ENCODE measurements at places on chromosomes 1 and 21.

GRCh38 chr1:212002536-212002935 lies 32.8 kb downstream of the INTS7 start:
- no peak for DNase-seq

GRCh38 chr1:240635466-240636256 lies 23.7 kb upstream of the GREM2 start:
- no peak for DNase-seq

DNA sequence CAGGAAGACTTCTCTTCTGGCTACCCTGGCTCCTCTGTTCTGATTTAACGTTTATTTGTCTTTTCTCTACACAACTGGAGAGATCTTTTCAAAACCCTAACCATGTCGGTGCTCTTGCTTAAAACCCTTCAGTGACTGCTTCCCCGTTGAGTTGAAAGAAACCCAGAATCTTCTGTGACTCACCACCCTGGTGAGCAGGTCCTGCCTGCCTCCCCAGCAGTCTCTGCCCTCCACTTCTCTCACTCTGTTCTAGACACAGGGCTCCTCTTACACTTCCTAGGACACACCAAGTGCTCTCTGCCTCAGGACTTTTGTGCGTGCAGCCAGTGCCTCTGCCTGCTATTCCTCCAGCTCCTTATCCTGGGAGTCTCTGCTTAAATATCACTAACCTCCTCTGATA lies 131.4 kb downstream of the IER5 start:
- DNase-seq, result no peak

GRCh38 chr1:21901473-21901847 lies 35.6 kb downstream of the HSPG2 start:
- no peak for DNase-seq

DNA sequence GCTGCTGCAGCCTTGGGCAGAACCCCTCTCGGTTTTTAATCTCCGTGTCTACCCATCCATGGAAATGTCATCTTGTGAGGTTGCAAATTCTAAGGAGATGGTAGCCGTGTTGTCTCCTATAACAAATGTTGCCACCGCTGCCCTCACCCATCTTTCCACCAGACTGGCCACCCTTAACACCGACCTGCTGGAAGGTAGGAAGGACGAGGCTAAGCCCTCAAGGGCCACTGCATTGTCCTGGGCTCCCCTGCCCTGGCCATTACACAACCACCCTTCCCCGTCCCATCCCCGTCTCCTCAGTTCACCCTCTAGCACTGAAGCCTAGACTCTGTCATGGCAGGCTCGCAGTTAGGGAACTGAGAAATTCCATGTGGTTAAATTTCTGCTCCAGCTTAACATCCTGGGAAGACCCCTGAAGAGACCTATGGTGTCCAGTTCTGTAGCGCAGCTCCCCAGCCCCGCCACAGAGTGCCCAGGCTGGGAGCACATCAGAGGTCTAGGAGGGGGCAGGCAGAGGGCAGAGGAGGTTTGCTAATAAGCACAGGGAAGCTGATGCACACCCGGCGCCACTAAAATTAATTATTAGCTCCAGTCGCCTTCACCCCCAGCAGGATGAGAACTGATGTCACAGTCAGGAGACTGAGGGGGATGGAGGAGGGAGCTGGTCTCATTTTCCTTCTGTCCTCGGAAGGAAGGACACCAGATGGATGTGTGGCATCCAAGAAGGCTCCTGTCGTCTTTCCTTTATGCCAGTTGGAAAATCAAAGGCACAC lies 38.3 kb downstream of the STUM start:
- no peak for DNase-seq

GRCh38 chr1:39849203-39849602 lies 34.1 kb downstream of the TRIT1 start:
- no peak for DNase-seq

DNA sequence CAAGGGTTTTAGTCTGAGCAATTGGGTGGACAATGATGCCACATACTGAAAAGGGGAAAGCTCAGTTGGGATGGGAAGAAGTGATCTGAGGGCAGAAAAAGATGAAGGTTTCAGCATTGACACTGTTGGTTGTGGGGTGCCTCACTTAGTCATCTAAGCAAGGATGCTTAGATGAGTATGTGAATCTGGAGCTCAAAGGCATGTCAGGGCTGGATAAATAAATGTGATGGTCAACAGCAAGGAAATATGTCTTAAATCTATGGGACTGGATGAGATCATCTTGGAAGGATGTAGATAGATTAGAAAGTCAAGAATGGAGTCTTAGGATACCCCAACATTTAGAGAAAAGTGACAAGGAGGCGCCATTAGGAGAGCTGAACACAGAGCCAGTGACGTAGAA lies 114.6 kb downstream of the ZBTB18 start:
- DNase-seq, result no peak

DNA sequence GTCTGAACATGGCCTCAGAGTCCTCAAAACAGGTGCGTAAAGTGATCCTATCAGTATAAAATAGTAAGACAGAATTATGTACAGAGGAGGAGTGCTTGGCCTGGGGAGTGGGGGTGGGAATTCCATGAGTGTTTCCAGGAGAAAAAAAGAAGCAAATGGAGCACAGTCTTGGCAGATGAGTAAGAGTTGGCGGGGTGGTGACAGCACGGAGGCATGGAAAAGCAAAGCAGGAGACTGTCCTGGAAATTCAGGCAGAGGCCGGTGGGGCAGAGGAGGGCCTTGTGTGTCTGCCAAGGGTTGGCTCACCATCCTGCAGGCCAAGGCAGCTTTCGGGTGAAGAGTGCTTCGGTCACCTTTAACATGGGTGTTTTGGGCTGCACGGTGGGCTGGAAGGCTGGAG lies 63.4 kb downstream of the OPTC start:
- DNase-seq, result no peak

DNA sequence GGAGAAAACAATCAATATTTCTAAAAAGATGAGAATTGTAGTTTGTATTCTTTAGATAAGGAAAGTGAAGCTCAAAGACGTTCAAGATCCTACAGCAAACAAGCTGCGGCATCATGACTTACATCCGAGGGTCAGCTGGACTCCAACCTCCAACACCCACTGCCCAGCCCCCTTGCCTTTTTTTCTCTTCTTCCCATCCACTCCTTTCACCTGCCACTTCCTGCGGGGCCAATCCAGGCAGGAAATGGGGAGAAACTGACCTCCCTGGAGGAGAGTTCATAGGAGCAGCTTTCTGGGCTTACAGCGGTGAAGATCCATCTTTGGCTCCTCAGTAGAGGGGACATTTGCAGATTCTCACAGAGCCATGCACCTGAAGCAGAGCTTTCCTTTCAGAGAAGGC lies 361.5 kb downstream of the PTPRU start:
- no peak for DNase-seq

DNA sequence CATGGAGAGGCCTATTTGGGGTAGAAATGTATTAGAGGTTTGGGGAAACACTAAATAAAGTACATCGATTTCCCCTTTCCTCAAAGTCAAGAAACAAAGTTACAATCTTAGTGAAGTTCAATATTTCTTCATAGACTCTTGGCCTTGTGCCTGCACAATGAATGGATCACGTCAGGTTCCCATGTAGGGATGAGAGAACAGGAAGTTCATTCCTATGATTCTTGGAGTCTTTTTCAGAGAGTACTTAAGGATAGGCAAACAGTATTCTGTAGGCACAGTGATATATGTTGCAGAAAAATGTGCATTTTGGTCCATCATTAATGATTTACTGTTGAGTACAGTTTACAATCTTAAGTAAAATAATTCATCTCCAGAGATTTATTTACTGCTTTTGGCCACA lies 275.5 kb downstream of the RGS7 start:
- DNase-seq, result no peak

GRCh38 chr1:41319106-41319755 lies 42.0 kb upstream of the FOXO6 start:
- no peak for DNase-seq

DNA sequence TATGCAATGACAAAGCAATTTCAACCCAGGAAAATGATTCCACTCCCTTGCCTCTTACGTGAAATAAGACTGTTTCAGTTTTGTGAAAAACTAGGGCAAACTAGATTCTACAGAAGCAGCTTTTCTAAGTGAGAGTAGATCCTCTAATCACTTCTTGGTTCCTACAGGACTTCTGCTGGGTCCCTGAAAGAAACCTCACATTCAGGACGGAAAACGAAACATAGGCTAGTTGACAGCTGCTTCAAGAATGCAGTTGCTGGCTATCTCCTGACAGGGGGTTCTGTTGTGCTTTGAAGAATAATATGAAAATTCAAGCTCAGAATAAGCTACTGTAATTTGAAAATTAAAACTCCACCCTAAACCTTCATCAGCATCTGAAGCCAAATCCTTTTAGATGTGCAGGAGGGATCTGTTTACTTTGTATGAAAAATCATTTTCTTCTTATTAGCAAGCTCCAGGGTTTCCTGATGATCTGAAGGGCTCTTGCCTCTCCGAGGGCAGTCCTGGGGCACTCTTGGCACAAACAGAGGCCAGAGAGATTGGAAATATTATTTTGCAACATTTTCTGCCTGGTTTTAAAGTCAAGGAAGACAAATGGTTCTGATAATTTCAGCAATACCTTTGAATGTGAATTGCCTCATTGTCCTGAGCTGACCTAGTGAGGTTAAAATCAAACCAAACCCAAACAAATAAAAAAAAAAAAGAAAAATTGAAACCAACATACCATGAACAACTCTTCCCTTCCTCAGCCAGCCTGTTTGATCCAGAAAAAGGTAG lies 55.0 kb downstream of the NTMT2 start:
- no peak for DNase-seq

DNA sequence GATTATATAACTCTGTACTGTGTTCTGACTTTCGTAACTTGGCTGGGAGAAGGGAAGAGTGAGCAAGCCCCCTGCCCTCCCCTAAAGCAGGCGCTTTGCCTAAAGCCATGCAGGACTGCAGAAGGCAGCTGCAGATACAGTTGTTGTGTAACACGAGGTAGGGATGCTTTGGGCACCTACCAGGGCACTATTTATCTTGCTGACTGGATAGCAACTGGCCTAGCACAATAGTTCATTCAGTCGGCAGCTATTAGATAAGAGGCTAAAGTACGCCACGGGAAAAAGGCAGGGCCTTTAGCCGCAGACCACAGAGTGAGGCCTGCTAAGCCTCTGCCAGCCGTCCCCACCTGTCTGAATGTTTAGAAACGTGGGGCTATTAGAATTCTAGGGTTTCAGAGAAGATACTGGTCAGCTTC lies 80.9 kb downstream of the TTC3 start:
- no peak for DNase-seq

- no peak for DNase-seq
Measured at GRCh38 chr1:156775799-156776198, 8.5 kb downstream of the PRCC start.

DNA sequence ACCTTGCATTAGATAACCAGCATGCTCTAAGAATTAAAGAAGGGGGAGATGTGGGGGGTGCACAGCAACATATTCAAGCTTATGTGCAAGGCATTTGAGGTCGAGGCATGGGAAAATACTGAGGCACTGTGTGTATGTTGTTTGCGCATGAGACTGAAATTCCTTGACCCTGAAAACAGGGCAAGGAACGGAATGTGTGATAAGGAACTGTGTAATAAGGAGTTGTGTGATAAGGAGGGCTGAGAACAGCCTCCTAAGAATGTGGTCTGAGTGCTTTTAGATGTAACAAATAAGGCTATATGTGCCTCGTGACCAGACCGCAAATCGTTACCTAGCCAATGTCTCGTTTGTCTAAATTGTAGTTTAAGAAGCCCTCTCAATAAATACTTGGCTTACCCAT lies 26.5 kb upstream of the ITLN1 start:
- no peak for DNase-seq

- no peak for DNase-seq
Measured at GRCh38 chr1:52944566-52944965, 17.5 kb downstream of the SCP2 start.

GRCh38 chr1:15246960-15247614 lies at the start of gene FHAD1:
TSS of gene FHAD1 (plus strand) at chr1:15247223. CDS start at chr1:15251785, 4,562 bp downstream.
- peak; percentile 11 for DNase-seq

DNA sequence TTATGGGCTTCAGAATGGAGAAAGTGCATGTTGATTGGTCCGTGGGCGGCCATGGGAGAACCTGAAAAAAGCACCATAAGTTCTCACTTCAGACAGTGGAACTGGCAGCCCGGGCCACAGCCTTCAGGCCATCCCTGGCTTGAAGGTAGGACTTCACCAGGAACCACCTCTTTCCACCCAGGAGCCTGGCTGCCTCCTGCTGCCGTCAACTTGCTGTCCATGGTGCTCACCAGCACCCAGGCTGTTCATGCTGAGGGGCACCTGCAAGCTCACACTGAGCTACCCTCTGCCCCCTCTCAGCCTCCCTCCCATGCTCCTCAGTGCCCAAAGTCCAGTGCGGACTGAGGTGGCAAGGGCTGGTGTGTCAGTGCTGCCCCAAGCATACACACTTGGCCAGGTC lies 12.9 kb upstream of the FNBP1L start:
- no peak for DNase-seq

DNA sequence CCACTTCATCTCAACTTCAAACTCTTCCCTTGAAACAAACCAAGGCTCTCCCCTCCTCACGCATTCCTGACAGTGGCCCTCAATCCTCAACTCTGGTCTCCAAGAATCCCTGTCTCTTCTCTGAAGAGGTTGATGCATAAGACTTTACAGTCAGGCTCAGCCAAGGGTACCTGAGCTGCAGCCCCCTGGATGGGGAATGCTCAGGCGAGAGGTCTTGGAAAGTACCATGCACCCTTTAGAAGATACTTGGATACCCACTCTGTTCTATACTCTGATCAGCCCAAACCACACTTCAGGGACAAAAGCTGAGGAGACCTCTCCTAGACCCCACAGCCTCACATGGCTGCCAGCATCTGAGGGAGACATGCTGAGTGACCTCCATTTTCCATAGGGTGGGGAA lies 536 bp upstream of the PGLYRP3 start:
- DNase-seq, result no peak

DNA sequence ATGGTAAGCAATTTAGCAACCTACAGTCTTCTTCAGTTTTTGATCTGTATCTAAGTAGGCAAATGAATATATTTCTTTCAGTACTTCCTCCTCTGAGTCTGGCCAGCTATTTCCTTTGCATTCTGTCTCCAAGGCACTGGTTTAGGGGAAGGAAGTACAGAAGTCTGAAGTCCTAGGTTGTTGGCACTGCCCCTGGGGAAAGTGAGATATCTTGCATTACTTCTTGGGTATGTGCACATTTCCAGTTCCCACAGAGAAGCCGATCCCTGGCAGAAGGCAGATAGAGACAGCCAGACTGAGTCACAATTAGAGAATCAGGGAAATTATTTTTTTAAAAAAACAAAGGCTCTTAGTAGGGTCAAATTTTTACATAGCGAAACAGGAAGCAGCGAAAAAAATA lies 98.8 kb downstream of the RASAL2 start:
- DNase-seq, result no peak

Data from T-cell (primary cell).